ENCODE measurements at places on chromosomes 3 and 15.

DNA sequence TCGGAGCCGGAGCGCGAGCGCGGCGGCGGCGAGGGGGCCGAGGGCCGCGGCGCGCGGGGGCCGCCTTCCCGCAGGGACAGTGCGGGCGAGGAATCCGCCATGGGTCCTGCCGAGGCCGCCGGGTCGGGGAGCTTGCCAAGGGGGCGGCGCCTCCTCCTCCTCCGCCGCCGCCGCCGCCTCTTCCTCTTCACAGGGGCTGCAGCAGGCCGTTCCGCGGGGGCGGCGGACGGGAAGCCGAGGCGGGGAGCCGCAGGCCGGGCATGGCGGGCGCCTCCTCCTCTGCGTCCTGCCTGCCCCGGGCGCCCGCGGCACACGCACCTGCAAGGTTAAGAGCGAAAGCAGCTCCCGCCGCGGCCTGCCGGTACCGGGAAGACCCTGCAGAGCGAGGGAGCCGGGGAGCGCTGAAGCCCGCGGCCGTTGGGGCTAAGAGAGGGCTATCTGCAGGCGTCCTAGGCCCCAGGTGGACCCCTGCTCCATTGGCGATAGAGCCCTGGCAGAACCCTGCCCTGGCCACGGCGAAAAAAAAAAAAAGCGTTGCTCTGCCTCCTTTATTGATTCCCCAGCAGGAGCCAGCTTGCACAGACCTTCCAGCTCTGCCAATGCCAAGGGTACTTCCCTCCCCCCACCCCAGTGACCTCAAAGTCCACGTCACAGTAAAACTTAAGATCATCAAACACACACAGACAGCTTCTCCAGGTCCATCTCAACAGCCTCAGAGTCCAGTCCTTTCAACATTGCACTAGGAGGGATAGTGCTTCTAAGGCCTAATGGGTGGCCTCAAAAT is at the start of gene LYSMD2:
TSS of gene LYSMD2 (minus strand) at position 134 of the 784 bp plus-strand sequence. CDS start at position 101, 33 bp downstream.
- peak; percentile 82 for DNase-seq

- no peak for DNase-seq
These were observed 10.4 kb downstream of the GOLM2 start for GRCh38 chr15:44298878-44299277.

DNA sequence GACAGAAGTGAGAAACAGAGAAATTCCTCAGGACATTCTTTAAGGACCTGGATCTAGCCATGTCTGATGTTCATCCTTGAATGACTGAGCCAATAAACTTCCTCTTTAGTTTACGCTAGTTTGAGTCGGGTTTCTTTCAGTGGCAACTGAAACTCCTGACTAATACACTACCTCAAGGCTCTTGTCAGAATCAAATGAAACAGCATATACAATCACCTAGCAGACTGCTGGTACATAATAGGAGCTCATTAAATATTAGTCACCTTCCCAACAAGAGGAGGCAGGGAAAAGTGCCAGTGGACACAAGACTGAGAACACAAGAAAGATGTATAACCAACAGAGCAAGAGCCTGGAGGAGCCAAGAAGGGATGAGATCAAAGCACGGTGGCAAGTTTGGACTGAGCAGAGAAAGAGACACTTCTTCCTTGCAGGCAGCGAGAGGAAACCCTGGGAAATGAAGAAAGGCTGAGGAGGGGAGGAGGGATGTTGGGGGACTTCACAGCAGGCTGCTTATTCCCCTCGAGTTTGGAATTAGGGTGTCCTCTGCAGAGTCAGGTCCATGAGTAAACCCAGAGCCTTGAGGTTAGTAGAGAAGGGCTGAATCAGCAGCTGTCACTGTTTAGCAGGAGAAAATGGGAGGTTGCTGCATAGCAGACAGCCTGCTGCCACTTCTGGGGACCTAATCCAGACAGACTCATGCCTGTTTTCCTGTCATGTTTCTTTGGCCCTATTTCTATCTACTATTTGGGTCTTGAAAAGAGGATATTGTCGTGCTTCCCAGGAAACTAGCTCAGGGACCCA is 73.3 kb downstream of the MRPL46 start:
- no peak for DNase-seq

DNA sequence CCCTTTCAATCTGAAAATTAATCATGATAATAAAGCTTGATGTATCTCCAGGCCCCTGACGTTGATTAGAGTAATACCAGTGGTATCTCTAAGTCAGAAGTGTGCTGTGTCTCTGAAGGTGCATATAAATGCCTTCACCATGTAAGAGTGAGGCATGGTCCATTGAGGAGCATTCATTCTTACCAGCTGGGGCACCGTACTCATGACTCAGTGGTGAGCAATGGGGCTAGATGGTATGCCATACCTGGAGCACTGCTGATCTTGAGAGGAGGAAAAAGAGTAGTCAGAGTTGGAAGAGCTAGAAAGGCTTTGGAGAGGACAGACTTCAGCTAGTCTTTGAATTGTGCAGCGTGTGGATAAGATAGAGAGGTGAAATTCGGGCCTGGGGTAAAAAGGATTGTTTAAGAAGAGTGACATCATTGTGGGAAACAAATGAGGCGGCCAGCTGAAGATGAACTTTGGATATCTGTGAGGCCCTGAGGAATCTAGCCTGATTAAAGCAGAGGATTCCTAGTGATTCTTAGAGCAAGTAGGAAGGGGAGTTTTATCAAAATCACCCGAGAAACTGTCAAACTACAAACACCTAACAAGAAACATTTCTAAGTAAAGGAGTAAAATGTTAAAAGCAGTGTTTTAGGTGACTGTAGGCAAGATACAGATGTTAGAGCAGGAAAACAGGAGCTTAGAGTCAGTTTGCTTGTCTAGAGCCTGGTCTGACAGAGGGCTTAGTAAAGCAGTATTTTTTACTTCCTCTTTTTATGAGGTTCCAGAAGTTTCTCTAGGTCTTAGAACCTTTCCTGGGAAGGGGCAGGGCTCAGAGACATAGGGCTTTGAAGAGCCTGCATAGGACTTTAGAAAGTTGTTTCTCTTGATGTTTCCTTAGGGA is 13.6 kb downstream of the TMOD3 start:
- DNase-seq = no peak

GRCh38 chr3:127383656-127384179 is 95.9 kb upstream of the PRR20G start:
- DNase-seq = no peak

DNA sequence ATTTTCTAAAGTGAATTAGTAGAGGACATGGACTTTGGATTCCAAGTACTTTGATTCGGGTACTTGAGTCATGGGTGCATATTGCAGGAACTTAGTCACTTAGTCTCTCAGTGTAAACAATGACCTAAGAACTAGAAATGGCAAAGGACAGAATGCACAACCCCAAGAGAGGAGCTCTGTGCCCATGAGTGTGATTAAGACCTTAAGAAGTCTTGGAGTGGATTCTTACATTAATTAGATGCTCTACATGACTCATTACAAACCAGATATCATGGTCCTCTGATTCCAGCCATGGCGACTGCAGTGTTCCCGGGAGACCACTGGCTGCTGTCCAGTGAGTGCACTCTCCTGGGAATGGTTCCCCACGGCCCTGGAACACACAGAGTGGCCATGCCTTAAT is 251.5 kb downstream of the GABRG3 start:
- no peak for DNase-seq

DNA sequence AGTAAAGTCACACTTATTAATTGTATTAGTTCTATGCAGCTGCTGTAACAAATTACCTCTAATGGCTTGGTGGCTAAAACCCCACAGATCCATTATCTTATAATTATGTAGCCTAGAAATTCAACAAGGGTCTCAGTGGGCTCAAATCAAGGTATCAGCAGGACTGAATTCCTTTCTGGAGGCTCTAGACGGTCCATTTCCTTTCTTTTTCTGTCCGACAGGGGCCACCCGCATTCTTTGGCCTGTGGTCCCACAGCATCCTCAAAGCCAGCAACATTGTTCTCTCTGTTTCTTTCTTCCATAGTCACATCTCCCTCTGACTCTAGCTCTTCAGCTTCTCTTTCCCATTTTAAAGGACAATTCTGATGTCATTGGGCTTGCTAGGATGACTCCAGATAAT is 276.3 kb upstream of the ZNF717 start:
- no peak for DNase-seq

- no peak for DNase-seq
These were observed 169.1 kb downstream of the WDR72 start for GRCh38 chr15:53590380-53590779.

DNA sequence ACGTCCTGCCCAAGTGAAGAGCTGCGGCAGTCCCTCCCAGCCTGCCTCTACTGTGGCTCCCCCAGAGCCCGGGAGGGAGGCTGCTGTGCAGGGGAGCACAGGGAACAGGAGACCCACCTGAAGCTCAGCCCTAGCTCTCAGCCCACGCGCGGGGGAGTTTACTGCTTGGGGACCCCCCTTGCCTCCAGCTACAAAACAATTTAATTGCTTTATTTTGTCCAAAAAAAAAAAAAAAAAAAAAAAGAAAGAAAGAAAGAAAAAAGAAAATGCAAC is 78.1 kb downstream of the CLDN11 start:
- no peak for DNase-seq

- DNase-seq = no peak
These were observed 47.1 kb downstream of the PDIA5 start for GRCh38 chr3:123113889-123114450.

DNA sequence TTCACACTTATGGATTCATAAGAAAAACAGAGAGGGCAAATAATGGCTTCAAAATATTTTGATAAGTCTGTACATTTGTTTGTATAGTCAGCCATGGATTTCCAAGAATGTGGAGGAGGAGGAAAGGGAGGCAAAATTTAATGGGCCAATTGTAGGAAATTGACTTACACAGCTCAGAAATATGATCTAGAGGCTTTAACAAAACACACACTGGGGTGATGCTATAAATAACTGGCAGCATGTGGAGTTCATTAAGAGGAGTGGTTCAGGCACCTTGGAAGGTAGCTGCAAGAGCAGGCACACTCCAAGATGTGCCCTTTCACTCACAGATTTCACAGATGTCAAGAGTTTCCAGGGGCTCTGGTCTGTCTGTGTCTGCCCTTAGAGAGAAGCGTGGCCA is 193.4 kb upstream of the RASGRP1 start:
- DNase-seq = peak; percentile 55

GRCh38 chr3:114892880-114893279 is 254.2 kb downstream of the ZBTB20 start:
- no peak for DNase-seq

DNA sequence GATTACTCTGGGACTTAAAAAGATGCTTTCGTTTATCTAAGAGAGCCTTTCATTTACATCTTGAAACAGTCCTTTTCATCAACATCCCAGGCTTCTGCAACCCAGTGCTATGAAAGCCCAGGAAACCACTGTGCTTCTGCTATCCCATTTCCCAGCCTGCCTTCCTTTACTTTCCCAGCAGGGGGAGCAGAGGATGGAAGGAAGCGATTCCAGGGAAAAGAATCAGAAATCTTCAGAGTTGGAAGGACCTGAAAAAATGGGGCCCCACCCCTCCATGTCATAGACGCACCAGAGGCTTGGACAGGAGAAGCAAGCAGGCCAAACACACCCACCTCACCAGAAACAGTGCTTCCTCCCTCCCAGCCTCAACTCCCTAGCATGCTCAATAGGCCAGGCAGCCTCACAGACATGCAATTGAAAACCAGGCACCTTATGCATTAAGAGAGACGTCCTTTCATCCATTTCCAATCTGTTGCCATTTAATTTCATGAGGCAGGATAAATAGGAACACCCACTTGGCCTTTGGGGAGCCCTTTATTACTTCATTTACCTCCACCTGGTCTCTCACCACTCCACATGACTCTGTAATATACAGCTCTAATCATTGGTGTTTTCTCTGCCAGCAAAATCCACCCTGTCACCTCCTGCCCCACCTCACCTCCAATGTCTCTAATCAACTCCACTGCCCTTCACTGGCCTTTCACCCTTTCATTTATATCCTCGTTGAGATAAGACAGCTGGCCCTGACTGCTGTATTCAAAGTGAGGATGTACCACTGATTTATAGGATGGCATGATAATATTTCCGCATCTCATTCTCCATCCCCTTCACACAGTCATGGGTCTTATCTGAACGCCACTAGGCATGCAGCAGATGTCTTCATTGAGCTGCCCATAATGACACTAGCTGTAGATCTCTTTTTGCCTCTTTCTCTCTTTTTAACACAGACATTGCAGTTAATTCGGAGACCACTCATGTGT is 583.9 kb downstream of the NTRK3 start:
- DNase-seq = peak; percentile 36

DNA sequence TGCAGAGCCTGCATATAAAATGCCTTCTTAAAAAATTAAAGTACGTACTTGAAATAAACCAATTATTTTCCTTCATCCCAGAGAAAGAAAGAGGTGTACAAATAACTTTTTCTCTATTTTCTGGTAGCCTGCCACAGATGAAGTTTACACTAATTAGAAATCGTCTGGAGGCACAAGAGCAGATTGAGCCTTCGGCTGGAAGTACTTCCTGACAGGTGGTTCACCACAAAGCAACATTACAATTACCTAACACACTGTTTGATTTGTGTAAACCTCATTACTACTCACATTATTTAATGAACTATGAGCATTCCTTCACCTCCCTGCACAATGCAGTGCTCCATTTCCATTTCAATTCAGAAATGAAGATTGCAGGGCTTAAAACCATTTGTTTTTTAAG is 856.1 kb downstream of the SI start:
- no peak for DNase-seq

DNA sequence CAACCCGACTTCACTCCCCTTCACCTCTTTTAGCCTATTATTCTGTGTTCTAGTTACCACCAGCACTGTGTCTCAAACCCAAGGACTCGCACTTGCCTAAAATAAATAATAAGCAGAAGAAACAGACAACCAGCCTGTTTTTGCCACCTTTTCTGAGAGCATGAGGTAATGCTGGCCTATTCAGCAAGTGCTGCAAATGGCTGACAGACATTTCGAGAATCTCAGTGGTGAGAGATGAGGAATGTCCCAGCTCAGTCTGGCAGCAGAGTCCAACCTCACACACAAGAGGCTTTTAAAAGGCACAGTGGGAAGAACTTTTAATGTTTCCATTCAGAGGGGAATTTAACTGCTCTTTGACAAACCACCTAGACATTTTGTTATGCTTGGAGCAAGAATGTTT is 143.3 kb upstream of the GMNC start:
- DNase-seq = no peak

GRCh38 chr3:43307226-43307625 is 20.9 kb downstream of the SNRK start:
- DNase-seq = no peak

GRCh38 chr3:89221924-89222323 is 114.5 kb downstream of the EPHA3 start:
- no peak for DNase-seq

DNA sequence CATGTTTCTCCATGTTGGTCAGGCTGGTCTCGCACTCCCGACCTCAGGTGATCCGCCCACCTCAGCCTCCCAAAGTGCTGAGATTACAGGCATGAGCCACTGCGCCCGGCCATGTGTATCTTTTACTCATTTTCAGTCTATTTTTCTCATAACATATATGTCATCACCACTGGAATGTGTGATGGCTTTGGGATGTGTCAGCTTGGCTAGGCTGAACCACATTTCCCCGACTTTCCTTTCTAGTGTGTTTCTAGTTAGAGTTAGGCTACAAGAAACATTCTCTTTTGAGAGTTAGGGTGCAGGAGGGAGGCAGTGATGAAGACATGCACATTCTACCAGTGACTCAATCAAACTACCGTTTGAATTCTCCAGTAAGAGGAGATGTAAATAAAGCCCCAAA is 444.9 kb upstream of the THBS1 start:
- no peak for DNase-seq

GRCh38 chr3:128279601-128279880 is 126.3 kb downstream of the EEFSEC start:
- no peak for DNase-seq

Measured in left hindlimb (tissue), 1 donor.